ENCODE measurements at places on chromosomes 11 and 22.

DNA sequence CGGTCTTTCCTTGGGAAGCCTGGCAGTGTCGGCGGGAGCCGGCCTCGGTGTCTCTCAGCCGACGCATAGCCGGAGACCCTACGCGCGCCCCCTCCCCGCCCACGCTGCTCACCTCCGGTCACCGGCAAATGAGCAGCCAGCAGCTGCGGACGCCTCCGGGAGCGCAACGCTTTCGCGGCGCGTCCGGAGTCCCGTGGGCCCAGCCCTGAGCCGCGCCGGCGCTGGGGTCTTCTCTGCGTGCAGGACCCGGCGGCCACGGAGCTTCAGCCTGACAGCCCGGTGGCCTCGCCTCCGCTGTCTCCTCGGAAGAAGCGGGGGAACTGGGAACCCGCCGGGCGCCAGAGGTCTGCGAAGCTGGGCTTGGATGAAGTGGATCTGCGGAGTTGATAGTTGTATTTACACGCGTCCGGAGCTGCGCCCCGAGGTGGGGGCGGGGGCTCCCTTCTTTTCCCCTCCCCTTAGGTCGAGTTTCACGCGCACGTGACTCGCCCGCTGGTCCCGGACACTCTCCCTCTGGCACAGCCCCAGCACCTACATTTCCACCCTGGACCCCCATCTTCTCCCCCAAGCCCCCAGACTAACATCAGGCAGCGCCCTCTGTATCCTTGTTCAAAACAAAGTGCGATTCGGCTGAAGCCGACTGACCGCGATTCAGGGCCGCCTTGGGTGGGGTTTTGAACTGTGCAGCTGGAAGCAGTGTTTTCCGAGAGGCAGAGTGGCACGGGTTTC is at the start of gene SLC43A1:
Gene SLC43A1 (minus strand): TSS at position 371 of the 729 bp plus-strand sequence. CDS start 1,591 bp downstream, outside the sequence.
- peak; percentile 71 for DNase-seq

GRCh38 chr11:64276653-64277431 is 7.6 kb downstream of the BAD start:
- no peak for DNase-seq

- peak; percentile 55 for DNase-seq
These were observed 20.7 kb downstream of the ZBTB16 start for GRCh38 chr11:114080219-114080618.

DNA sequence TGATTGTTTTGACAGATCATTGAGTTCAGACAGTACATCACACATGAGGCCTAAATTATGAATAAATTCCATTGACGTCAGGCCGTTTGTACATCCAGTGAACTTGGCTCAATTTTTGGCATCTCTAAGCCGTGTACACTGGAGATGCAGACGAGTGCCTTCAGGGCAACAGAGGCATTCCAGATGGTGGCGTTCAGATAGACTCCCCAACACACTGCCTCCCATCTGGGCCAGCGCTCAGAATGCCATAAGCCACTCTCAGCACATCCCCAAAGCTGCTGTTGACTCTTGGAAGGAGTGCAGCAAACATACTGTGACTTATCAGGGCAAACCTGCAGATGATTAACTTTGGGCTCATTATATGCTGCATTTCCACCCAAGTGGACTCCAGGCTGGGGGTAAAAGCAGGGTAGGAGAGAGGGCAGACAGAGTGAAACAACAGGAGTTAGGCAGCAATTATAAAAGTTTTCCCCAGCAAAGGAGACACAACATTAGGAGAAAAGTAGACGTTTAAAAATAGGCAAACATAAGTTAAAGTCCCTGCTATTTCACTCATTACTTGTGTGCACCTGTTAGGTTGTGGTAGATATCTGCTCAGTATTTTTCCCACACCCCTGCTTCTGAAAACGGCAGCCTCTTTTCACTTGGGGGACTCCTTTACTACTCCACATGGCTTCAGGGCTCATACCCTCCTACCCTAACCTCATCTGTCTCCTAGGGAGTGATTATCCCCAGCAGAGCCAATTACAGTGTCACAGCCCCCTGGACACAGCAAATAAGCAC is 60.2 kb upstream of the PDE3B start:
- DNase-seq = no peak

- DNase-seq = no peak
These were observed 803.2 kb downstream of the TBC1D22A start for GRCh38 chr22:47565607-47566006.

- no peak for DNase-seq
These were observed 115.0 kb upstream of the PAX6 start for GRCh38 chr11:31926106-31926505.

DNA sequence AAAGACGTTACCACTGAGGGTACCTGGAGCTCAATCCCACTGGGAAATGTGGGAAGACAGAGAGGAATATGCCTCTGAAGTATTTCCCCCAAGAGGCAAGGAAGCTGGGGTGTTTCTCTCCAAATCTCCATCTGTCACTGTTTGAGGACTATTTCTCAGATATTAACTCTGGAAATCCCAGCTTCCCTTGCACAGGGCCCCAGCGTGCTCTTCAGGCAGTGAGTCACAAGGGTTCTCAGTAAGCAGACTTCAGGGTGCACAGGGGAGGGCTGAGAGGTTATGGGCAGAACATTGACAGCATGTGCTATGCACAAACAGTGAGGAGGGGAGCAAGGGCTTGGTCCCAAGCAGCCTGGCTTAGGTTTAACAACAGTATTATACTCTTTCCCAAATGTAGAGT is 60.9 kb upstream of the EED start:
- peak; percentile 59 for DNase-seq

- DNase-seq = no peak
These were observed 14.1 kb upstream of the APLP2 start for GRCh38 chr11:130055617-130056016.

GRCh38 chr22:28600546-28601143 is 79.0 kb downstream of the TTC28 start:
- peak; percentile 60 for DNase-seq

- no peak for DNase-seq
These were observed 267.3 kb upstream of the MPPED2 start for GRCh38 chr11:30853439-30853838.

DNA sequence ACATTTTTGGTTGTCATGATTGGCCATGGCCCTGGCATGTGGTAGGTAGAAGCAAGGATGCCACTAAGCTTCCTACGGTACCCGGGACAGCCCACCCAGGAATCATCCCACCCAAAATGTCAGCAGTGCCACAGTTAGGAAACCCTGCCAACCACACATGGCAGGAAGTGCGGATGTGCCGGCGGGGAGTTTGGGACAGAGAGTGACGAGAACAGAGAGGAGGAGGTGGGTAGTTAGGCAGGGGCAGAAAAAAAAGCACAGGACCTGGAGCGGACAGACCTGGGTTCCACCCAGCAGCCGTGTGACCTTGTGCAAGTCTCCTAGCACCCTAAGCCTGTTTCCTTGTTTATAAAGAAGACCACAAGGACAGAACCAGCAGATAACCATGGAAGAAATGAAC is 3.3 kb downstream of the SPI1 start:
- no peak for DNase-seq

DNA sequence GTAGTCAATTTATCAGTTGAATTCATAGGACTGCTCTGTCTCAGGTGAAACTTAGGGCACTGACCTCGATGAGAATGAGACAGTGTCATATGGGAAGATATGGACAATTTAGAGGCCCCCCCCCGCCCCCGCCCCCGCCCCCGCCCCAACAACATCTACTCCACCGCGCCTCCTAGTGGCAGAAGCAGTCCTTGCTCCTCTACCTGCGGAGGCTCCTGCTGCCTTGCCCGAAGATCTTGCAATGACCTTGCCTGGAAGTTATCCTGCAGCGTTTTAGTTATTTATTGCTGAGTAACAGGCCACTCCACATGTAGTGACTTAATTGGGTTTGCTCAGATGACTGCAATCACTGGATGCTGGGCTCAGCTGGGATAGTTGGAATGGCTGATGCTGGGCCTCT is 15.2 kb downstream of the SERPINH1 start:
- peak; percentile 36 for DNase-seq

- no peak for DNase-seq
These were observed 180.5 kb upstream of the ZBED5 start for GRCh38 chr11:11038352-11038751.

DNA sequence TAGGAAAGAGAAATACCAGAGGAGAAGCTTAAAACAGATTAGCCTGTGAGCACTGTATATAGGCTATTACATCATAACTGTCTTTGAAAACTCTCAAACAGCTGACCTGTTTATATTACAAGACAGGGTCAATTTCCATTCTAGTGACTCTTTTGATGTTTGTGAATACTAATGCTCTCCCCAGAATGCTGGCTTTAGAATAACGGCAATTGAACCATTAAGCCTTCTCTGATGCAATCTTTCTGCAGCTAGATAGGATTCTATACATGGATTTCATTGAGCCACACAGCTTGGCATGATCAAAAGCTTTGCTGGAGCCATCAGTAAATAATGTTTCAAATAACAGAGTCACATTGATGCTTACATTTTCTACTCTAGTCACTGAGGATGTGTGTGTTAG is 122.7 kb upstream of the FAT3 start:
- DNase-seq = no peak

DNA sequence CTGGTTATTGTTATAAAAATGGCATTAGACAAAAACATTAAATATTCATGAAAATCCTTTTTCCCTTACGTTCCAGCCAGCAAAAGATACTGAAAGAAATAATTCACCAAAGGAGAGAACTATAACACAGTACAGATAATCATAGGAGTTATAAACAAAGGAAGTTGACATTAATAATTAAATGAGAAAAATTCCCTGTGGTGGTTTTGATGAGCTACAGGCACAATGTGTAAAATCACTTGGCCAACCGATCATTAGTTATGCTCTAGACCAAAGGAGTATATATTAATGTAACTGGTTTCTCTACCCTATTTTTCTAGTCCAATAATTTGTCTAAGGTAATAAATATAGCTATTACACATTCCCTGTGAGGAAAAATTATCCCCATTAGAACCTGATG is 534.7 kb downstream of the CNTN5 start:
- DNase-seq = no peak

- DNase-seq = no peak
These were observed 43.9 kb downstream of the BBOX1 start for GRCh38 chr11:27084518-27084917.

- no peak for DNase-seq
These were observed 17.0 kb downstream of the ATXN10 start for GRCh38 chr22:45688600-45689080.

DNA sequence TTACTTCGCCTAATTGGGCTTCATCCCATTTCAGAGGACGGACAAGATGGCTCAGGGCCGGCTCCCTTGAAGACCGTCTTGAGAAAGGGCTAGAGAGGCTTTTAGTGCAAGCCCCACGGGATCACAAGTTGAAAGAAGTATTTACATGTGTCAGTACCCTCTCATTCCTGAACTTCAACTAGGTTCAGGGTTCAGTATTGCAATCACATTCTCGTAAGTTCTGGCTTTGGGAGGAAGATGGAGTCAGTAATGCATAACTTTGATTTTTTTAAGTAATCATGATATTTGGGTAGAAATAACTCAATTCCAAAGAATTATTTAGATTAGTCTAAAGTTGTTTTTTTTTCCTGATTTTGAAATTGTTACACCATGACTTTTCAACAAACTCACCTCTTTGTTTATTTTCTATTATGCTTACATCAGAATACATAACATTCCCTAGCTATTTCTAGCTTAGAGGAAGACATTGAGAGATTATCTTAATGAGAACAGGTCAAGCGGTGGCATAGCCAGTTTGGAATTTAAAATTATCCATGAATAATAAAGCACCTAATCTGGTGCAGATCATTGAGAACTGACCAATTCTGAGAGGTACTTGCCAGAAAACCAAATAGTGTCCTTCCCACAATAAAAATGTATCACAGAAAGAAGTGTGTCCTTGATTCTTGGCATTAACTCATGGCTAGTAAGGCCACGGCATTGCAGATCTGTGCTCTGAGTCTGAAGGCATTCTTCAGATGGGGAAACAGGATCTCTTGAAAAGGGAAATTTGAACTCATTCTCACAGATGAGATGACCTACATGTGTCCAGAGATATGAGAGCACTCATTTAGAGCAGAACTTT is 92.1 kb upstream of the BLID start:
- DNase-seq = no peak

- no peak for DNase-seq
These were observed 58.3 kb upstream of the PPARA start for GRCh38 chr22:46092011-46092410.

DNA sequence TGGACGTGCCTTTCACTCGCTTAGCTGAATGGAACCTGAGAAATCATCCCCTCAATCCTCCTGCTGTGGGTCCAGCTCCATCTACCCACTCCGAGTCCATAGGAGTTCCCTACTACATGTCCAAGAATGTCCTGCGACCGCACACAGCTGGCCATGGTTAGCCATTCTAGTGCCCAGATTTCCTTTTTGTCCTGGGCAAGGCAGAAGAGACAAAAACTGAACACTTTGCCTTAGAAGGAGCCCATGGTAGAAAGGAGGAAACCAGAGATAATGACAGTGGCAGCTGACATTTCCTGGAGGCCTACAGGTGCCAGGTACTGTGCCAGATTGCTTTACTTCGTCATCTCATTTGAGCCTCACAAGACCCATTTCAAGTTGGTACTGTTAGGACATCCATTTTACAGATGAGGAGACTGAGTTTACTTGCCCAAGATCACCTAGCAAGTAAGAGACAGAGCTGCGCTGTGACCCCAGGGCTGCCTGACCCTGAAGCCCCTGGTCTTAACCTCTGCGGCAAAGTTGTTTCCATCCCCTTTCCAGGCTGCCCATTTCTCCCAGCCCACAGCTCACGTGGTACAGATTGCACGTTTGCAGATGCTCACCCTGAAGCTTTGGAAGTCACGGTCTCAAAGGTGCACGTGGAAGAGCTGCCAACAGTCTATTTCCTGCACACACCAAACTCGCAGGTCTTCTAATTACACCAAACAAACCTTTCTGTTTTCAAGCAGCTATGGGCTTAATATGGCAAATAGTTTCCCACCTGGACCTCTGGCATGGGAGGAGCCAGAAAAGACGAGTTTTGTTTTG is 112.7 kb downstream of the ZBTB16 start:
- DNase-seq = no peak

- no peak for DNase-seq
These were observed 27.0 kb upstream of the FSHB start for GRCh38 chr11:30203850-30204249.

DNA sequence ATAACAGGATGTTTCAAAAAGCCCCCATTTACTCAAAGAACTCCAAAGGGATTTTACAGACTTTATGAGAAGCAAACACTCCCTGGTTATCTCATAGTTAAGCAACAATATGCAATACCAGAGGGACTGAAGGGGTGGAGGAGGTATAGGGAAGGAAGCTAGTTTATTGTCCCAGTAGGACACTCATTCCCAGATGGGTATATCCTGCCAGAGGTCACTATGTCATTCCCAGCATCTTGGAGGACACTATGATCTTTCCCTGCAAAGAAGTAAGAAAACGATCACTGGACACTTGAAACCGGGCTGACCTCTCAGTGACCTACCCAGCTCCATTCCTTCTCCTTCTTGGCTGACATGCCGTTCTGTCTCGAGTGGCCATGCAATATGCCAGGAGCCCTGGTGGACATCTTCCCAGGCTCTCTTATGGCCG is 114.5 kb downstream of the NAT10 start:
- no peak for DNase-seq

- no peak for DNase-seq
These were observed 40.9 kb downstream of the GALNT18 start for GRCh38 chr11:11580841-11581411.

DNA sequence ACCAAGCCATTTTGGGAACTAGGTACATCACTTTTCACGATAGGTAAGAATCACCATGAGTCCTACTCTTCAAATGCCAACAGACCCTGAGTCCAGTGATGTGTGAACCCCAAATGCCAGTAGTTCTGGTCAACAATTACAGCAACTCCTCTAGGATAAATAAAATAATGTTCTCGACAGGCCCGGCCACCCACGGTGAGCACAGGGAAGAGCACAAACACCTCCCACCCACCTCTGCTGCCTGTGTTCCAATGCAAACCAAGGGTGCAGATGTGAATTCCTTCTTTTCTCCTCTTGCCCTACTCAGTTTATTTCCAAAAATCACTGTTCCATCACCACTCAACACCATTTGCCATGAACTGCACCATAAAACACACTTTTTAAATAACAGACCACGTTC is 33.3 kb downstream of the MPPED2 start:
- DNase-seq = no peak

Measured in RPMI8226 (cell line).